Mucosa of descending colon (tissue), 3 donors: ENCODE measurements at places on chromosomes 1 and 21. TPM values are rescaled to one million over a fixed set of nuclear protein-coding genes. Genes with fewer than 3 reads are reported as not detected.

DNA sequence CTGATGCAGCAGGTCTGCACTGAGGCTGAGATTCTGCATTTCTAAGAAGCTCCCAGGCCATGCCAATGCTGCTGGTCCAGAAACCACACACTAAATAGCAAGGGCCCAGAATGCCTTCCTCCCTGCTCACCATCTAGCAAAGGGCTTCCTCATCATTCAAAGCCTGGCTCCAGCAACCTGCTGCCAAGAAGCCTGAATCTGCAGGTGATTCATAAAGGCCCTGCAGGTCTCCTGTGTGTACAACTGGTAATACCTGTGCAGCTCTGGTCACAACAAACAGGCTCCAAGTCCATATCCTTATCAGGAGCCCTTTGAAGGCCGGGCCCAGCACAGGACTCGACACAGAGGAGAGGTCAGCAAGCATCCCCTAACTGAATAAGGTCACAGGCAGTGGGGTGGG is 26.7 kb downstream of the GLIS1 start:
- no peak for DNase-seq

DNA sequence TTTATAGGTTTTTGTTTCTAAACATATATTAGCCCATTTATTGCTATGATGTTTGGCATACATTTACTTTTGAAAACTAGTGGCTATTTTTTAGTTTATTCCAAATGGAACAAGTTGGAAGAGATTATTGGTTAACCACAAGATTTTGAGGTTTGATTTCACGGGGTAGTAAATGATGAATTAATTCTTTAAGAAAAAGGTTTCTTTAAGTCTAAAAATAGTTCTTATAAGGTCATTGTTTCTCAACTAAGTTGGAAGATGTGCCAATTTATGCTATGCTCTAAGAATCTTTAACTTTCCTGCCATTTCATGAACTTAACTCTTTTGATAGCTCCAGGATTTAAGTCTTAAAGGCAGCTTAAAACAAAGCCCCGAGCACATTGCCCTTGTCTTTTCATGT is 183.8 kb downstream of the LMO4 start:
- DNase-seq, result no peak

DNA sequence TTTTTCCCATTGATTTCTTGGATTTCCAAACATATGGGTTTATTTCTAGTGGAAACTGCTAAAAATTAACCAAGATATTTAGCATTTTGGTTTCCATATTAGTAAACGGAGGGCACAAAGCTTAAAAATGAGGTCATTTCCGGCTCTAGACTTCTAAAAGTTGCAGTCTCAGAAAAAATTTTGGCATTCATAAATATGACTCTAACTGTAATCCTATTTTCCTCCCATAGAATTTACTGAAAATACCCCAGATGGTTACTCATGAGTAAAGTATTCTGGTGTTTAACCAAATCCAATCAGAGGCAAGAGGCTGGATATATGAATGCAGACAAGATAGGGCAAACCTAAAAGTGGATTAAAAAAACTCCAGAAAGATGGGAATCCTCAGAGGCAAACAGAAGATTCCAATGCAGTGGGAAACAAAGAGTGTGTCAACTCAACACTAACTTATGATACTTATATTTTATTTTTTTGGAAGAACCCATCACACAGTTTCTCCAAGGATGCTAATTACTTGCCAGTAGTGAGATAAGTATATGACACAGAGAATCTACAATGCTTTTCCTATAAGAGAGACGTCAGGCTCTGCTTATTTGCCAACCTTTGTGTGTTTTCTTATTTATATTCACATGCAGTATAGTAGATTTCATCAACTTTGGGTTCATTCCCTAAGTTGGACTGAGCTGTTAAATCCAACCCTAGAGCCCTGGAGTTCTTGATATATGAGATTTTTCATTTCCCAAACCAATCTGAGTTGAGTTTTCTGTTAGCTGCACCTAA is 90.1 kb upstream of the BCL10 start:
- DNase-seq, result no peak

GRCh38 chr1:37755290-37755689 is 9.6 kb downstream of the EPHA10 start:
- no peak for DNase-seq

GRCh38 chr1:75129983-75130789 is 4.0 kb upstream of the LHX8 start:
- DNase-seq, result peak; percentile 33

- no peak for DNase-seq
Measured at GRCh38 chr1:4210043-4210442, 310.0 kb upstream of the C1orf174 start.

DNA sequence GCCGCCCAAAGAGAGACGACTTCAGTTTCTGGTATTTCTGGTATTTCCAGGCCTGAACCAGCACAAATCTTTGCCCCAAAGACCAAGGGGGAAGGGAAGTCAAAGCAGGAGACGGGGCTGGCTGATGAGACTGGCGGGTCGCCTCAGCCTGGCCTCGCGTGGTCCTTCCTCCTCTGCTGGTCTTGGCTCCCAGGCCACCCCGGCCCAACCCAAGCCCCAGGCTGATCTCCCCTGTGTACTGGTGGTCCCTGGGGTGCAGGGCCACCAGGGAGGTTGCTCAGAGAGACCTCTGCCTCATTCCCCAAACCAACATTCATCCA is 19.9 kb downstream of the WNT4 start:
- peak; percentile 11 for DNase-seq

DNA sequence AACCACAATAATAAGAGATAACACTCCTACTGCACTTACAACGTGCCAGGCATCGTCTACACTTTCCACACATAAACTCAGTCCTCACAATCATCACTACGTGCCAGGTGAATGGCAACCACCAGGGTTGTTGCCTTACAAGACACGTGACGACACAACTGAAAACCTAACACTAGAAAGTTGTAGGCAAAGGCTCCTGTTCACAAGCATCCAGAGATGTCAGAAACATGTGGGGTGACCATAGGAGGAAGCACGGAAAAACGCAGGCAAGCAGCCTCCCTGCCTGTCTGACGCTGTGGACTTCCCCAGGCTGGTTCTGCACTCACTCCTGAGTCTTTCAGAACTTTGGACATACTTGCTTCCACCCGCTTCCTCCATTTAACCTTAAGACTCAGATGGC is 7.0 kb downstream of the CAPZB start:
- DNase-seq, result no peak

- no peak for DNase-seq
Measured at GRCh38 chr1:83834621-83835264, 164.2 kb downstream of the TTLL7 start.

- no peak for DNase-seq
Measured at GRCh38 chr21:16587681-16588375, 858.0 kb downstream of the USP25 start.

GRCh38 chr1:212495766-212496494 is 63.2 kb downstream of the NENF start:
- no peak for DNase-seq

DNA sequence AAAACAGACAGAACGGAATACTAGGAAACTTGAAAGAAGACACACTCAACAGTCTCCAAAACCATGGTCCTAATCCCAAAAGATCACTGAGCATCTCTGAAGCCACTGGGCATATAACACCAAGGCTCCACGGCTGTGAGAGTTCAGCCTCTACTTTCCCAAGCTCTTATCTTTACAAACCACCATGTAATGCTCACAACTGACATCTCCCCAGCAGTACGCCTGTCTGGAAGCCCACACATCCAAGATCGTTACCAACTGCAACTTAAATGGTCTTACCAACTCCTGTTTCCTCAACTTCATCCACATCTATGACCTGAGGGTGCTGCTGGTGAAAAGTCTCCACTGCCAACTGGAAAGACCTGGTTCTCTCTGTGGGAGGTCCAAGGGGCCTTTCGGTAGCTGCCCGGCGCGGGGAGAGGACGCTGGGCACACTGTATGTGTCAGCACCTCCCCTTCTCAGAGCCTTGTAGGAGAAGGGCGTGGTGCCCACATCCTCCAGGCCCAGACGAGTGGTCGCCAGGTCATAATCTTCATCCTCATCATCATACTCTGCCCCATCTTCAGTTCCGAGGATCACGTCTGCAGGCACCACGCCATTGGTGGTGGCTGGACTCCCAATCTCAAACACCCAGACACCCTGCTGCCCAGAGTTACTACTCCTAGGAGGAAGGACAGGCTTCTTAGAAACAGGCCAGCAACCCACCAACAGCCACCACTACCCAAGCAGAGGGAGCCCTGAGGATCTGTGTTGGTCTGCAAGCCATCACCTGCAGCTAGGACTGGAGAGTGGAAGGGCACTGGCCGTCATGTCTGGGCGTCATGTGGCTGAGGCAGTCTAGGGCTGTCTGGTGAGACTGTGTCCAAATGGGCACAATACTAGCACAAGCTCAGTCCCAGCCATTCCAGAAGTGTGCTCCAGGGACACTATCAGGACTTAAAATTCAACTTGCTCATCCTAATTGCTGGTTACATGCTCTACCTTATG is 23.0 kb downstream of the NID1 start:
- no peak for DNase-seq

DNA sequence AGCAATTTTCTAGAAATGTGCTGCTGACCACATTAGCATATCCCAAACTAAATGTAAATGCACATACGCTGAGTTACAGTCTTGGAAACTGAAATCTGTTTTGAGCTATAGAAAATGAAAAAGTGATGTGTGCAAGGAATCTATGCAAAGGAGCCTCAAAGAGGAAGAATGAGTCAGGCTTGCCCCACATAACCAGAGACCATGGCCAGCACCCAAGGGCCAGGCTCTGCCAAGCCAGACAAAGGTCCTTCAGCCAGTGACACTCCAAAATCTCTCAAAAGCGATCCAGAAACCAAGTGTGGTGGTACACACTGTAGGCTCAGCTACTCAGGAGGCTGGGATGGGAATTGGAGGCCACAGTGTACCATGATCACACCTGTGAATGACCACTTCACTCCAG is 195.2 kb downstream of the TOMM20 start:
- no peak for DNase-seq

- peak; percentile 45 for DNase-seq
Measured at GRCh38 chr1:170664828-170665612, 1.1 kb downstream of the PRRX1 start.

ZYG11A gene
- total RNA-seq, result not detected

NR5A2 gene
- total RNA-seq, result 32.7 TPM

UMODL1 gene
- 0.14 TPM for total RNA-seq

INSRR gene
- 0.09 TPM for total RNA-seq

SLC2A5 gene
- total RNA-seq, result 7.8 TPM

LCE3E gene
- not detected for total RNA-seq

S100A14 gene
- total RNA-seq, result 325 TPM

SYTL1 gene
- total RNA-seq, result 9.7 TPM

TNNT2 gene
- 0.28 TPM for total RNA-seq
